ENCODE measurements at places on chromosomes 7 and 10. TPM values are rescaled to one million over a fixed set of nuclear protein-coding genes. Genes with fewer than 3 reads are reported as not detected.

The NUTM2A gene
- 0.47 TPM for total RNA-seq

The IQUB gene
- total RNA-seq, result 1.1 TPM

The VPS37D gene
- total RNA-seq, result 6.1 TPM

The CCDC146 gene
- total RNA-seq, result 3.4 TPM

The LIPF gene
- total RNA-seq, result 1.7 TPM

The PVRIG gene
- total RNA-seq, result not detected

The ELFN1 gene
- total RNA-seq, result not detected

The UTF1 gene
- not detected for total RNA-seq

The UBE2H gene
- total RNA-seq, result 123 TPM

The RSPH10B gene
- 0.21 TPM for total RNA-seq

The PRLHR gene
- not detected for total RNA-seq

The ABI1 gene
- 43.1 TPM for total RNA-seq

The TMEM196 gene
- not detected for total RNA-seq

The SCART1 gene
- total RNA-seq, result 0.83 TPM

The OR2A42 gene
- total RNA-seq, result not detected

The ACHE gene
- 51.0 TPM for total RNA-seq

The NUPR2 gene
- not detected for total RNA-seq

Measured in myocyte (in vitro differentiated cells).